NCI-H460 (cell line): ENCODE measurements at places on chromosomes 2 and 18.

- no peak for DNase-seq
These were observed 53.8 kb downstream of the CTAGE1 start for GRCh38 chr18:22363867-22364463.

DNA sequence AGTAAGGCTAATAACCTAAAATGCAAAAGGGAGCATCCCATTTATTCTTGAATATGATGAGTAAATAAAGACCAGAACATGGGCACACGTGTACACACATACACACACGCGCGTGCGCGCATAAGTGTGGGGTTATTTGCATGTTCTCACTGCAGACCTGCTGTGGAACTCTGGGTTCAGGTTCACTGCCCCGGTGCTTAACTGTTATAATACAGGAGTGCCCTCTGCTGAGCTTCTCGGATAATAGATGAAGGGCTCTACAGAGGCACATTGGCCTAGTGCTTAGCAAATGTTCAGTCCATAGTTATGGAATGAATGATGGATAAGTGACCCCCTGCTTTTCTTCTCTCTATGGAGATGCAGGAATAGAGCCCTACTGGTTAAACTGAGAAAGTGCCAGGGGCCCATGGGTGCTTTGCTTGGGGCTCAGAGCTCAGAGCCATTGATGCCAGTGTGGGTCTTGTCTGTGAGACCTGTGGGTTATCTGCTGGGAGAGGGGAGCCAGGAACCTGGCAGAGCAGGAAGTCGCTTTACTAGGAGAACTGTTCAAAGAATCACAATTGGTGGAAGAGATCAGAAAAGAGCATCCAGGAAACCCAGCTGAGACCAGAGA, 3.6 kb upstream of the ARL4C start:
- peak; percentile 62 for DNase-seq

DNA sequence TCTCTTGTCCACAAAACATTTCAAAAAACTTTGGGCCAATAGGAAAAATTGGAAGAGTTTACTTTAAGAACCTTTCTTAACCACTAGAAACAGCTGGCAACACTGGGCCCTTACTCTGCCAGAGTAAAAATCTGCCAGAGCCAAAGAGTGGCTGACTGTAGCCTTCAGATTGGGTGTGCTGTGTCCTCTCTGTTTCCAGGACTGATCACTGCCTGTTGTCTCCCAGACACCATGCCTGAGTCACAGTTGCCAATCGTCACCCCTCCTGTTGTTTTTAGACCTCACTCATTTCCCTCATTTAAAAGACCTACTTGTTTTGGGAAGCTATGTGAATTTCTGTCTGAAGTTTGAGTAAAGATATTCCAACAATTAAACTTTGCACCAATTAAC, 159.1 kb downstream of the PPP1R1C start:
- DNase-seq = no peak

DNA sequence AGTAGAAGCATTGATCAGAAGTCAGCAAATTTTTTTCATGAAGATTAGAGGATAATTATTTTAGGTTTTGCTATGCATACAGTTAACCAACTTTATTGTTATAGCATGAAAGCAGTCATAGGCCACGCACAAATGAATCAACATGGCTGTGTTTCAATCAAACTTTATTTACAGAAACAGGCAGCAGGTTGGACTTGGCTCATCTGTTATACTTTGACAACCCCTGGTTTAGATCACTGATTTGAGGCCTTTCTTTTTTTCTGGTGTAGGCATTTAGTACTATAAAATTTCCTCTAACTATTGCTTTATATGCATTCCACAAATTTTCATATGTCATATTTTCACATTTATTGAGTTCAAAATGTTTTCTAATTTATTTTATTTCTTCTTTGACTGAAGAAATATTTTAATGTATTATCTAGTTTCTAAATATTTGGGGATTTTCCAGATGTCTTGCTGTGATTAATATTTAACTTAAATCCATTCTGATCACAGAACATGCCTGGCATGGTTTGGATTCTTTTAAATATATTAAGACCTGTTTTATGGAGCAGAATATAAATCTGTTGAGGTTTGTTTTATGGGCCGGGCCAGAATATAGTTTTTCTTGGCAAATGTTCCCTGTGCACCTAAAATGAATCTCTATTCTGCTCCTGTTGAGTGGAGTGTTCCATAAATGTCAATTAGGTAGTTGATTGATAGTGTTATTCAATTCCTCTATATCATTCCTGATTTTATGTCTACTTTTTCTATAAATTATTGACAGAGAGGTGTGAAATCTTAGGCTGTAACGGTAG, 116.3 kb upstream of the KLHL29 start:
- DNase-seq = no peak
